Astrocyte (in vitro differentiated cells and primary cell): ENCODE measurements at places on chromosomes 7 and 10. TPM values are rescaled to one million over a fixed set of nuclear protein-coding genes. Genes with fewer than 3 reads are reported as not detected.

The PLEKHA1 gene
- total RNA-seq: 30.9 and 31.7 TPM in 2 replicates

The WNT8B gene
- not detected in 2 replicates for total RNA-seq

The SPDYE8 gene
- total RNA-seq: not detected in 2 replicates

The ABCA13 gene
- 0.34 and 0.38 TPM in 2 replicates for total RNA-seq

The ANKRD61 gene
- 0.18 and 0.31 TPM in 2 replicates for total RNA-seq

DNA sequence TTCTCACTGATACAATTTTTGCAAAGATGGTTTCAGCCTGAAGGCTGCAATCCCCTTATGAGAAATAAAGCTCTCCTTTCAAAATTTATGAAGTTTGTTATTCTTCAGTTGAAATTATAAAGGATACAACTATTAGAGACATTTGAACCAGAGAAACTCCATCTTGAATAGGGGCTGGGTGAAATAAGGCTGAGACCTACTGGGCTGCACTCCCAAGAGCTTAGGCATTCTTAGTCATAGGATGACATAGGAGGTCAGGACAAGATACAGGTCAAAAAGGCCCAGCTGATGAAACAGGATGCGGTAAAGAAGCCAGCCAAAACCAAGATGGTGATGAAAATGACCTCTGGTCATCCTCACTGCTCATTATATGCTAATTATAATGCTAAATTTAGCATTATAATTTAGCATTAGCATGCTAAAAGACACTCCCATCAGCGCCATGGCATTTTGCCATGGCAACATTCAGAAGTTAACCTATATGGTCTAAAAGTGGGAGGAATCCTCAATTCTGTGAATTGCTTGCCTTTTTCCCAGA is 22.4 kb upstream of the IFIT1B start:
- DNase-seq: peak; percentile 59

- DNase-seq: no peak
These were observed 13.1 kb downstream of the FXYD4 start for GRCh38 chr10:43384252-43385221.

GRCh38 chr10:109784236-109784635 is 139.1 kb downstream of the XPNPEP1 start:
- peak; percentile 38 for DNase-seq

DNA sequence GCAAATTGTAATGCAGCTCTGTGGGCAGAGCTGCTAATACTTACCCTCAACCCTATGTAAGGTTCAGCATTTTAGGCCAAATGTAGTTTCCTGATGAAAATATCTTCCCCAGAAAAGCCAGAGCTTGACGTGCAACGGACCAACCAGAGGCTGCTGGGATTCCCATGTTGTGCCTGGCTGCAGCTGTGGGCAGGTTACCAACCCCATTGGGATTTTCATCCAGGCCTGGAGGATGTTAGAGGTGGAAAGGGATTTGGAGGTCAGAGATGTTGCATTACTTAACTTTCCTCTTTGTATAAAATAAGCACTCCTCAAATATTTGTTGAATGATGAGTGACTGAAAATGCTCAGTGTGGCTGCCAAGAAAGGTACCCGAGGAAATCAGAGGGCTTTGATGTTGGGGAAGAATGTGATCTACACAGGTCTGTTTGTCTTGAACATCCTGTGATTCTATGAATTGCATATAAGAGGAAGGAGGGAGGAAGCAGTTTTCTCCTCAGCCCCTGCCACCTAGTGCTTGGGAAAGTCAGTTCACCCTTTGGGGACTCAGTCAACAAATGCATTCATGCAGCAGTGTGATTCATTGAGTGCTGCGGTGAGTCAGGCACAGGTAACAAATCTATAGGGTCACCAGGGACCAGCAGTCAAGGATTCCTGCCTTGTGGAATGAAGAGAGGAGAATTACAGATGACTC is 487.2 kb downstream of the RPS24 start:
- DNase-seq: peak; percentile 54

DNA sequence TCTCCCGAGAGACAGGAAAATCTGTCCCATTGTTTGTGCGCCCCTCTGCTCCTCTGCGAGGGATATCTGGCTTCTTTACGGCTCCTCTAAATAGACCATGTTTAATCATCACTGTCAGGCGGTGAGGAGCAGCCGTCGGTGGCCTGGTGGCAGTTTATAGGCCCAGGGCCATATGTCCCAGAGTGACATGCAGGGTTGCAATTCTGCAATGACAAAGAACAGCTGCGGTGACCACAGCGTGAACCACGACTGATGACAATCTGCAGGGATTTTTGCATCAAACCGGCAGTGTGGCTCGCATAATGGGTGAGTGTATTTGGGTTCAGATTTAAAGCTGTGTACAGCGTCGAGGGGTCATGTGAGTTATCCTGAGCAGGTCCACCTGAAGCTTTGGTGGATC is 41.5 kb downstream of the GATA3 start:
- DNase-seq: no peak
